ENCODE measurements at places on chromosomes 1 and 21. TPM values are rescaled to one million over a fixed set of nuclear protein-coding genes. Genes with fewer than 3 reads are reported as not detected.

Gene GJC2
- 0.44 TPM for total RNA-seq

Gene PHC2
- total RNA-seq = 79.7 TPM

DNA sequence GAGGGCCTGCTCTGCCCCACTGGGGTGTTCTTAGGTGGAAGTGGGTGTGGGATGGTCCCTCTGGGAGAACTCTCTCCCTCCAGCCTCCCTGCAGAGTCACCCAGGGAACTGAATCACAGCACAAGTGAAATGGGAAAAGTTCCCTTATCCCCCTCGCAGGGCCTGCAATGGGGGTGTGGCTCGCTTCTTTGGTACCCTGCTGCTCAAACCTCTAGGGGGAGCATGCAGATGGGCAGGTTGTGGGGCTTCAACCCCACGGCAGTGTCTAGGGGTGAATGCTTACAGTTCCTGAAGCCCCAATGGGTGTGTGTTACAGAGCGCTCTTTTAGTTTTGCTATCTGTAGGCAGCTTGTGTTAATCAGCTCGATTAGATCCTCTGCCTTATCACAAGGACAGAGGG lies 59.0 kb upstream of the TINAGL1 start:
- no peak for DNase-seq
- H3K36me3 ChIP-seq = no peaks in the 10 kb centered on the region
- peaks cover 3% of the 10 kb centered on the region for H3K4me1 ChIP-seq
- no peak overlapping the region for H3K27ac ChIP-seq

DNA sequence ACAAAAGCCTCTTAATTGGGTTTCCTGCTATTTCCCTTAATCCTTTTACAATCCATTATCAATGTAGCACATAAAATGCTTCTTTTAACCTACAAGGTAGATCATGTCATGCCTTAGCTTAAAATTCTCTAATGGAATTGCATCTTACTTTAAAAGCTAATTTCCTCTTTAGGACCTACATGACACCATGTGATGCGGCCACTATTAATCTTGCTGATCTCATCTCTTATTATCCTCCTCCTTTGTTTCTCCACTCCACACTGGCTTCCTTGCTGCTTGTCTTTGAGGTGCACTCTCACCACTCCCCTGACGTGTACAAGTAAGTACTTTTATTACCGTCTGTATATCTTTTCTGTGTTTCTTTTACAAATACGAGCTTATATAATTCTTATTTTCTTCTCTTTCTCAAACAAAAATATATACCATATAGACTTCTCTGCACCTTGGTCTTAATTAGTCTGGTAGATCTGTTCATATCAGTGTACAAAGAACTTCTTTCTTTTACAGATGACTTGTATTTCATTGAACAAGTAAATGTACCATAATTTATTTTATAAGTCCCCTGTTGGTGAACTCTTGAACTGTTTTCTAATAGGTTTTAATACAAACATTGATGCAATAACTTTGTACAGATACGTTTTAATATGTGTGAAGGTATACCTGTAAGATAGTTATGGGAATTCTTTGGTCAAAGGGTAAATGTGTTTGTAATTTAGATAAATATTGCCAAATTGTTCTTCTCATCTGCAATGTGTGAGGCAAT lies 28.2 kb downstream of the GPR88 start:
- no peaks in the 10 kb centered on the region for H3K4me1 ChIP-seq
- no peak overlapping the region for H3K4me3 ChIP-seq
- no peak overlapping the region for H3K27ac ChIP-seq
- no peak for DNase-seq
- no peaks in the 10 kb centered on the region for H3K27me3 ChIP-seq

DNA sequence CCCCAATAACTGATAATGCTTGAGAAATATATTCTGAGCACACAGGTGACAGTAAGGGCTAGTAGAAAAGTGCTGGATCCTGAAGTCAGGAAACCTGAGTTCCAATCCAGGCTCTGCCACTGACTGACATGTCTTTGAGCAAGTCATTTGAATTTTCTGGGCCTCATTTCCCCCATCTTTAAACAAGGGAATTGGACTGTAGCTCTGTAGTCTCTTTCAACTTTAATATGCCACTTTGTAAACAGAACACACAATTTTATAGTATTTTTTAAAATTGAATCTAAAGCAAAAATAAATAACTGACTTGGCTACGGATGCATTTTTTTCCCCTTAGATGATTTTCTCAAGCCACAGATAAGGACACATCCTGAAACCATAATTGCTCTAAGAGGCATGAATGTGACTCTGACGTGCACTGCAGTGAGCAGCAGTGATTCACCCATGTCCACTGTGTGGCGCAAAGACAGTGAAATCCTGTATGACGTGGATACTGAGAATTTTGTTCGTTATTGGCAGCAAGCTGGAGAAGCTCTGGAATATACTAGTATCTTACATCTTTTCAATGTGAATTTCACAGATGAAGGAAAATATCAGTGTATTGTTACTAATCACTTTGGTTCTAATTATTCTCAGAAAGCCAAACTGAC lies 37.0 kb downstream of the LRIG2 start:
- H3K36me3 ChIP-seq = peaks cover 56% of the 10 kb centered on the region
- no peak overlapping the region for H3K27ac ChIP-seq
- no peaks in the 10 kb centered on the region for H3K27me3 ChIP-seq
- no peaks in the 10 kb centered on the region for H3K4me1 ChIP-seq

DNA sequence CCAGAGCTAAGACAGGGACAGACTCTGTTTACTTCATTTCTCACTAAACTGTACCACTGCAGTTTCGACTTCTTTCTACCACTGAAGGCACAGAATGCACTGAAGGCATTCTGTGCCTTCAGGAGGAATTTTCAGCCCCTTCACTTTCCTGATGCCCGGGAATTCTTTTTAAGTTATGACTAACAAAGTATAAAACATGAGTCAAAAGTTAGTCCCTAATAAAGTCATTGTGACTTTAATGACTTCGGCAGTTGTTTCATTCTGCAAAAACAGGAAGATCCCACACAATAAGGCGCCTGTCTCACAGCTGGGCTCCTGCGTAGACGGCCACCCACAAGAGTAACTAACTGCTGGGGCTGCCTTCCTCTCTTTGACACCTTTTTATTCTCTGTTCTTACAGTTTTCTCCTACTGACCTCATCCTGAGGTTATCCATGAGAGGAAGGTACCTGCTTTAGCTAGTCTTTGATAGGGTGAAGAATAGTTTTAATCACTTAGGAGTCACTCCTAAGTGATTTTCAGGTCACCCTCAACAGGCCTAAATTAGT lies 183.9 kb upstream of the SGIP1 start:
- H3K4me1 ChIP-seq = no peaks in the 10 kb centered on the region
- H3K27me3 ChIP-seq = no peaks in the 10 kb centered on the region
- H3K27ac ChIP-seq = no peak overlapping the region

GRCh38 chr1:246591504-246591903 lies 25.2 kb downstream of the CNST start:
- no peaks in the 10 kb centered on the region for H3K27me3 ChIP-seq
- H3K4me3 ChIP-seq = no peak overlapping the region
- H3K27ac ChIP-seq = no peak overlapping the region
- DNase-seq = no peak
- peaks cover 9% of the 10 kb centered on the region for H3K36me3 ChIP-seq
- peaks cover 8% of the 10 kb centered on the region for H3K4me1 ChIP-seq

- H3K4me1 ChIP-seq = peaks cover 90% of the 10 kb centered on the region
- no peaks in the 10 kb centered on the region for H3K27me3 ChIP-seq
- no peak overlapping the region for H3K4me3 ChIP-seq
- peak; percentile 80 for DNase-seq
- H3K36me3 ChIP-seq = no peaks in the 10 kb centered on the region
Observed at GRCh38 chr1:17591814-17592430, 52.4 kb downstream of the ARHGEF10L start.

Data from right lobe of liver (tissue), 6 donors.